Activated CD8-positive, alpha-beta T cell treated with anti-CD3 and anti-CD28 coated beads, Interleukin-2, amount 10 ng/mL, durations not matched to agents 7 days and 5 days (primary cell): ENCODE measurements at places on chromosomes 16 and 17.
A peak's percentile ranks its signal among the peaks of the same experiment; 100 is the strongest.

- peaks cover 3% of the 10 kb centered on the region for H3K27me3 ChIP-seq
- no peak for DNase-seq
- H3K4me3 ChIP-seq, result no peak overlapping the region
These were observed 213.6 kb upstream of the CDH5 start for GRCh38 chr16:66152823-66153393.

DNA sequence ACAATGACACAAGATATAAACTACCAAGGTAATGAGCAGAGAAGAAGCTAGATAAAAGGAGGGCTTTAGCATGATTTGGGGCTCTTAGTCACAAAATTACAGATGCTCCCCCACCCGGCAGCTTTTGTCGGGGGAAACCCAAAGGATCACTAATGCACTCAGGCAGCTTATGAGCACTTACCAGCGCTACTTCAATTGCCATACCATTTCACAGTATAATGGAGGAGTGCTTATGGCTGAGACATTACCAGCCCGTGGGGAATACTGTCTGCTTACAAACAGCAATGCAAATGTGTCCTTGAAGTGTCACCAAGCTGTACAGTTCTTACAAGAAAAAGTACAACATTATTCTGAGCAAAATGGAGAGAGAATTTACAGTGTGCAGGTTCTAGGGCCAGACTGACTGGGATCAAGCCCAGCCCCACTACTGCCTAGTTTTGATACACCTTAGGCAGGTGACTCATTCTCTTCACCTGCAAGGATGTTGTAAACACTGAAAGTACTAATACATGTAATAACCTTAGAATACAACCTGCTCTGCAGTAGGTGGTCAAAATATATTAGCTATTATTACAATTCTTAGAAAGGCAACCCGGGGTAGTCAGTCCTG lies 16.3 kb downstream of the ANKFY1 start:
- peaks cover 24% of the 10 kb centered on the region for H3K4me1 ChIP-seq
- no peak for DNase-seq
- no peak overlapping the region for H3K27ac ChIP-seq
- H3K27me3 ChIP-seq, result no peaks in the 10 kb centered on the region

DNA sequence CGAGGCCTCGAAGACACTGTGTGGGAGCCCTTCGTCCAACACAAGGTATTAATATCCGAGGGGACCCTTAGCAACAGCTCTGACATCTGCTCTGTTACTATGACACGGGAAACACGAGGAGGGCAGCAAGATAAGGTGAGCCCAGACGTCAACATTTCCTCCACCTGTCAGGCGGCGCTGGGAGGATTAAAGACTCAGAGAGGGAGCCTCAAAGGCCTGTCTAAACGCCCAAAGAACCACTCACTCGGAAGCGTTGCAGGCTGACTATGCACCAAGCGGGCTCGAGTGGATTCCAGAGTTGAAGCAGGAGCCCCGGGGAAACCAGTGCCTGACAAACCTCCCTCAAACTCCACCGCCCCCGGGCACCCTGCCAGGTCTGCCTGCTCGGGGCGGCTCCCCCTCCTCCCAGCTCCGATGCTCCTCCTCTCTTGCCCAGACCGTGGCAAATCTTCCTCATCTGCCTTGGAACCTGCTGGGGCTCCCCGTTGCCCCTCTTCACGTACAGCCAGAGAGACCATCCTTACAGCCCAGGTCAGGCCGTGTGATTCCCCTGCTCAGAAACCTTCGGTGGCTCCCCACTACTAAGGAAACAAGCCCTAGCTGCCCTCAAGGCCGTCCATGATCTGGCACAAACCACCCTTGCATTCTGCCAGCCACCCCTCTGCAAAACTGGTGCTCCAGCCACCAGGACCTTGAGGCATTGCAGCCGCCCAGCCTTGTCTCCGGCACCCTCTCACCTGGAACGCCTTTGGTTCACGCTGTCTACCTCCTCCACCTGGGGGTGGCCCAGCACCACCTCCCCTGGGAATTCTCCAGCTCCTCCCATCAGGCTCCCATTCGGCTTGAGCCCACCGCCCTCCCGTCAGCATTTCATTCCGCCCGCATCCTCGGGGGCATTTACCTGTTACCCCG lies 16.2 kb downstream of the RPH3AL start:
- H3K27me3 ChIP-seq, result peaks cover 16% of the 10 kb centered on the region
- H3K27ac ChIP-seq, result no peak overlapping the region
- H3K4me1 ChIP-seq, result peaks cover 8% of the 10 kb centered on the region

- H3K4me1 ChIP-seq, result peaks cover 6% of the 10 kb centered on the region
- no peaks in the 10 kb centered on the region for H3K27me3 ChIP-seq
- no peak overlapping the region for H3K4me3 ChIP-seq
These were observed 169.3 kb downstream of the PARN start for GRCh38 chr16:14460726-14461125.

GRCh38 chr16:69130461-69130860 lies 1.9 kb downstream of the CHTF8 start:
- no peak overlapping the region for H3K27ac ChIP-seq
- H3K36me3 ChIP-seq, result peaks cover 38% of the 10 kb centered on the region
- DNase-seq, result no peak
- peaks cover 50% of the 10 kb centered on the region for H3K4me1 ChIP-seq
- H3K4me3 ChIP-seq, result no peak overlapping the region
- H3K27me3 ChIP-seq, result no peaks in the 10 kb centered on the region

DNA sequence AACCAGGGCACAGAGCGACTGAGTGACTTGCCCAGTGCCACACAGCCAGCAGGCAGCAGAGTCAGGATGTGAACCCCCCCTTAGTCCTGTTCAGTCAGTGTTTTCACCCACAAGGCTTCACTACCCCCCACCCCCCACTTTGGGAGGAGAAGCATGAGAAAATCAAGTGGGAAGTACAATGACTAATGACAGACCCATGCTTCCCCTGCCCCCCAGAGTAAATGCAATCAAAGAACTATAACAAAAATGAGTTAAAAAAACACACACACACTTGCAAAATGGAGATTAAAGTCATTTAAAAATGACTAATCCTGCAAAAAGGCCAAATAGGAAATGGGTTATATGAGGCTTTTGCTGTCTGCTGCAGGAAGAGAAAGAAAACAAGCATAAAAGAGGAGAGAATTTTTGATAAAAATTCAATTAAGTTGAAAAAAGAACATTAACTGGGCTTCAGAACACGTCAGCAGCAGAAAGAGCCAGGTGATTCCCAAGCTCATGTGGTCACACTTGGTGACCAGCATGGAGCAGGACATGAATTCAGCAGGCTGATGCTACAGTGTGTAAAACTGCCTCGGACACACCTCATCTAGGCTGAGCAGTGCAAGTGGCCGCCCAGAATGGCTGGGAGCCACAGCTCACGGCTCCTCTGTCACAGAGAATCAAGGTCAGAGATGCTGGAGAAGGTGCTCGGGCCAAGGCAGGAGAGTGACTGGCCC lies 212.3 kb downstream of the ZNF423 start:
- no peaks in the 10 kb centered on the region for H3K36me3 ChIP-seq
- DNase-seq, result no peak
- no peak overlapping the region for H3K27ac ChIP-seq
- no peaks in the 10 kb centered on the region for H3K4me1 ChIP-seq
- no peak overlapping the region for H3K4me3 ChIP-seq

DNA sequence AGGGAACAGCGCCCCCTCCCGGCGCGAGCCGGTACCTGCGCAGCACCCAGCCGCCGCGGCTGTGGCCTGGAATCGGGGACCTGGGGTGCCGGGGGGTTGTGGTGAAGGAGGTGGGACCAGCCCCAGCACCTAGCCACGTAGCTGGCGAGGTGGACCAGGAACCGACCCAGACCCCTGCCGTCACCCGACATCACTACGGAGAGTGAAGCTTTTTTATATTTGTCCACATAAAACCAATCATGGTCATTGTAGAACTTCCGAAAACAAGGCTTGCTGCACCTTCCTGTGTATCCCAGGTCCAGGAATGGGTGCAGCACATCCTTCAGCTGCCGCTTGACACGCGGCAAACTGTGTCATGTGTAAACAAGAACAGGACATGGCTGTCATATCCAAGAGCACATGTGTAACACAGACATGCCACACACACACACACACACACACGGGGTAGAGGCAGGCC lies 1.3 kb downstream of the HBQ1 start:
- H3K27ac ChIP-seq, result no peak overlapping the region
- no peak for DNase-seq
- peaks cover 24% of the 10 kb centered on the region for H3K27me3 ChIP-seq

DNA sequence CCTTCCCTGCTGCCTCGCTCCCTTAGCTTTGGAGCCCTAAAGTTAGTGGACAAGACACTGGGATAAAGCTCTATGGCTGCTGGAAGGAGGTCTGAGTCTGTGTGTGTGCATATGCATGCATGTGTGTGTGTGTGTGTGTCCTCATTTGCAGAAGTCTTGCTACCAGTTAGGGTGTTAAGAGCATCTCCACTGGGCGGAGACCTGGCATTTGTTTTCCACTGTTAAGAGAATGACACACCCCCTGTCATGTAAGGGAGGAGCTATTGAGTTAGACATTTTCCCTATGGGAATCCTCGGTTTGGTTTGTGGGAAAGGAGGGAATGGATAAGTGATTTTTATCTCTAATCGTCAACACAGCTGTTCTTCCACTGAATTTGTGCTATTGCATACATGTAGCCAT lies 24.8 kb upstream of the ARHGAP23 start:
- DNase-seq, result no peak
- H3K4me3 ChIP-seq, result no peak overlapping the region
- no peaks in the 10 kb centered on the region for H3K27me3 ChIP-seq
- H3K4me1 ChIP-seq, result peaks cover 5% of the 10 kb centered on the region
- peaks cover 9% of the 10 kb centered on the region for H3K36me3 ChIP-seq

GRCh38 chr17:49260817-49261291 lies 30.3 kb upstream of the PHOSPHO1 start:
- no peaks in the 10 kb centered on the region for H3K36me3 ChIP-seq
- DNase-seq, result no peak
- H3K4me3 ChIP-seq, result peak overlapping the region; percentile 69
- H3K27ac ChIP-seq, result peak overlapping the region; percentile 57
- H3K27me3 ChIP-seq, result peaks cover 14% of the 10 kb centered on the region

DNA sequence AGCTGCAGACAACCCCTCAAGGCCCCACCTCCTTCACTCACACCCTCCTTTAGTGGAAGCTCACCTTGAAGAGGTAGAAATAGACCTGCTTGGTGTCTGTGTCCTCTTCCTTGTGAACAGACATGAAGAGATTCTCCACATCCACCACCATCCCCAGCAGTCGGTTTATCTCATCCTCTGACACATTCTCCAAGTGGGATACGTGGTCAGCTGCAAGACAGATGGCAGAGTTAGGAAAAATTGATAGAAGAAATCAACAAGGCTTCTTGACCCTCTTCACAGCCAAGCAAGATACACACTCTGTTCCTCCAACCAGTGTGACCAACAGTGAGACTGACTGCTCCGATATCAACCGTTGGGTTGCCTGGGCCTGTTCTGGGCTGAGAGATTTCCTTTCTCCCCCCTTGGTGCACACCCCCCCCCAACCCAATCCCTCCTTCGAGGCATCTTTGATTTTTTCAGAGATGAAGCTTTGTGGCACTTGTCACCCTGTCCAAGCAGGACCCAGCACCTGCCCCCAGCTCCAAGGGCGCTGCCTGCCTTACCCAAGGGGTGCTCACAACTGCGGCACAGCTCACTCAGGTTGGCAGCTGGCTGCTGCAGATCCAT lies 902 bp downstream of the KAT2A start:
- peak overlapping the region; percentile 54 for H3K27ac ChIP-seq
- H3K4me3 ChIP-seq, result peak overlapping the region; percentile 73
- DNase-seq, result no peak
- peaks cover 36% of the 10 kb centered on the region for H3K4me1 ChIP-seq

- H3K27ac ChIP-seq, result no peak overlapping the region
- no peak for DNase-seq
- no peaks in the 10 kb centered on the region for H3K36me3 ChIP-seq
- H3K4me3 ChIP-seq, result no peak overlapping the region
These were observed 5.5 kb downstream of the PCGF2 start for GRCh38 chr17:38742411-38743308.

- no peaks in the 10 kb centered on the region for H3K36me3 ChIP-seq
- H3K27me3 ChIP-seq, result peaks cover 69% of the 10 kb centered on the region
These were observed 326 bp downstream of the SRCIN1 start for GRCh38 chr17:38605411-38605840.

- H3K4me3 ChIP-seq, result no peak overlapping the region
- DNase-seq, result no peak
- H3K36me3 ChIP-seq, result no peaks in the 10 kb centered on the region
- no peak overlapping the region for H3K27ac ChIP-seq
- no peaks in the 10 kb centered on the region for H3K27me3 ChIP-seq
These were observed 535.4 kb upstream of the RBFOX1 start for GRCh38 chr16:6797223-6797622.

- H3K27ac ChIP-seq, result no peak overlapping the region
- H3K4me1 ChIP-seq, result peaks cover 39% of the 10 kb centered on the region
- peaks cover 29% of the 10 kb centered on the region for H3K36me3 ChIP-seq
- no peak for DNase-seq
- H3K27me3 ChIP-seq, result no peaks in the 10 kb centered on the region
These were observed 80.9 kb downstream of the PRKCA start for GRCh38 chr17:66383333-66383732.

DNA sequence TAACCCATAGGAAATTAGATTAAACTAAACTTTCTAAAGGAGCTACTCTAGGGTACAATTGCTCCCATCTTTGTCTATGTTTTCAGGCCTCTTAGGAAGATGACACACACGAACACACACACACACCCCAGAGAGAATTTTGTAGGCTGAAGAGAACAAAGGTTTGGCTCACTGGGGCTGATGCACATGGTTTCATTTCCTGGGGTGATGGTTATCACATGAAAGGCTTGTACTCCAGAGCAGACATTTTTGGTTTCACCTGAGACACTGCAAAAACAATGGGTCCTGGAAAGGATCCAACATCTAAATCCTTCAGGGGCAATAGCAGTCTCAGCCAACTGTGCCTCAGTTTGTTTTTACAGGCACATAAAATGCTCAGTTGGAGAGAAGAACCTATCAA lies 62.8 kb downstream of the GRB7 start:
- H3K27me3 ChIP-seq, result no peaks in the 10 kb centered on the region
- H3K4me3 ChIP-seq, result peak overlapping the region; percentile 39
- peaks cover 34% of the 10 kb centered on the region for H3K36me3 ChIP-seq
- H3K4me1 ChIP-seq, result peaks cover 48% of the 10 kb centered on the region
- peak; percentile 71 for DNase-seq
- H3K27ac ChIP-seq, result peak overlapping the region; percentile 87

- DNase-seq, result no peak
- H3K4me1 ChIP-seq, result peaks cover 10% of the 10 kb centered on the region
- no peak overlapping the region for H3K27ac ChIP-seq
- H3K36me3 ChIP-seq, result no peaks in the 10 kb centered on the region
- peaks cover 60% of the 10 kb centered on the region for H3K27me3 ChIP-seq
- H3K4me3 ChIP-seq, result peak overlapping the region; percentile 81
These were observed 1.5 kb downstream of the PPM1E start for GRCh38 chr17:58757162-58757613.

- no peaks in the 10 kb centered on the region for H3K36me3 ChIP-seq
- no peak overlapping the region for H3K4me3 ChIP-seq
- no peak for DNase-seq
These were observed 12.6 kb downstream of the UTS2R start for GRCh38 chr17:82384051-82384729.

- peaks cover 62% of the 10 kb centered on the region for H3K36me3 ChIP-seq
- no peaks in the 10 kb centered on the region for H3K27me3 ChIP-seq
- no peak overlapping the region for H3K27ac ChIP-seq
- H3K4me3 ChIP-seq, result no peak overlapping the region
These were observed 5.0 kb downstream of the RPL23 start for GRCh38 chr17:38848557-38848891.
